ENCODE measurements at places on chromosomes 2 and 18.
A peak's percentile ranks its signal among the peaks of the same experiment; 100 is the strongest.

GRCh38 chr2:144452989-144453336 lies 67.0 kb downstream of the ZEB2 start:
- DNase-seq = no peak

DNA sequence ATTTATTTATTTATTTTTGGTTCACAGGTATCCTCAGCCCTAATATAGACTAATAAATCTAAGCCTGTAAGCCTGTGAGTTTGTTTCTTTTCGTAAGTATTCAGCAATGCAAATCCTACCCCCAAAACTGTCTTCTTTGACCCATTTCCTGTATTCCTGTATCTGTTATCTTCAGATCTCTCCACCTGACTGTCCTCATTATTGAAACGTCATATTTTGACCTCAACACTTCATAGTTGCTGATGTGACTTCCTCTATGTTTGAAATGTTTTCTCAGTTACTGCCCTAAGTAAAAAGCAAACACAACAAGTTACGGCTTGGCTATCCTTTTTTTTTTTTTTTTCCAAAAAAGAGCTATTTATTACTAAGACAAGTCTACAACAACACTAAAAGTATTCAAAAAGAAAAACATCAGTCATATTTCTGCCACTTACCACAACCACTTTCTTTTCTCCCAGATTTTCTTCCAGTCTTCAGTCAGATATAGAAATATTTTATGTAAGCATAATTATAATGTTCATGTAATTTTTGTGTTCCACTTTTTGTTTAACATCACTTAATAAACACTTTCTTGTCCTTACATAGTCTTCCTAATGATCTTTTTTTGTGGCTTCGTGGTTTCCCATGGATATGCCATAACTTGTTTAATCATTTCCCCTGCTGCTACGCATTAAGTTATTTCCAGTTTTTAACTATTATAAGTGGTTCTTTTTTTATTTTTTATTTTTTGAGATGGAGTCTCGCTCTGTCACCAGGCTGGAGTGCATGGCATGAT lies 45.0 kb upstream of the EML4 start:
- DNase-seq = peak; percentile 86

DNA sequence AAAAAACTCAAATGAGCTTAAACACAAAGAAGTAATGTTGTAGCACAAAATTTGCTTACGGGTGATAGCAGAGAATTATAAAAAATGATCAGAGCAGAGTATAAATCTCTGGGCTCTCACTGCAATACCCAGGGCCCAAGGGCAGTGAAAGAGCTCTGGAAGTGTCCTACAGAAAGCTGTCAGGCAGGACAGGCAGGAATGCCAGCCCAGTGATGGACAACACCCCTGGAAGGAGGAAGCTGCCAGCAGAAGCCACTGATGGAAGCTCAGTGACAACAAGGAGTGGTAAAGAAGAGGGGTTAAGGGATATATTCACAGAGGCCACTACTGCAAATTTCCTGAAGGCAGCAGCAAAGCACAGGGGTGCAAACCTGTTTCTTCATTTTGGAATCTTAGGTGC lies 214.9 kb downstream of the L3MBTL4 start:
- no peak for DNase-seq

DNA sequence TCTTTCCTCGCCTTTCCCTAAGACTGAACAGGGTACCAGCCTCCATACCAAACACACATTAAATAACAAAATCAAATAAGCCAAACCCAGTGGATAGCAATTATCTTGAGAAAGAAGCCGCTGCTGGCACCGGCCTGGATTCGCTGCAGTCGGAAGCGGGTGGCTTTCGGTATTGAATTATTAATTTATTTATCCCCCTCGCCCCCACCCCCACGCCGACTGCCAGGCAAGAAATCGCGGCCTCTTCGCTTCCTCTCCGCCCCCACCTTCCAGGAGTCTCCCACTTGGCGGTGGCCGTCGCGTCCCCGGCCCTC lies 370 bp upstream of the ZNF804A start:
- no peak for DNase-seq

- DNase-seq = no peak
These were observed 17.2 kb downstream of the TET3 start for GRCh38 chr2:74001781-74002504.

DNA sequence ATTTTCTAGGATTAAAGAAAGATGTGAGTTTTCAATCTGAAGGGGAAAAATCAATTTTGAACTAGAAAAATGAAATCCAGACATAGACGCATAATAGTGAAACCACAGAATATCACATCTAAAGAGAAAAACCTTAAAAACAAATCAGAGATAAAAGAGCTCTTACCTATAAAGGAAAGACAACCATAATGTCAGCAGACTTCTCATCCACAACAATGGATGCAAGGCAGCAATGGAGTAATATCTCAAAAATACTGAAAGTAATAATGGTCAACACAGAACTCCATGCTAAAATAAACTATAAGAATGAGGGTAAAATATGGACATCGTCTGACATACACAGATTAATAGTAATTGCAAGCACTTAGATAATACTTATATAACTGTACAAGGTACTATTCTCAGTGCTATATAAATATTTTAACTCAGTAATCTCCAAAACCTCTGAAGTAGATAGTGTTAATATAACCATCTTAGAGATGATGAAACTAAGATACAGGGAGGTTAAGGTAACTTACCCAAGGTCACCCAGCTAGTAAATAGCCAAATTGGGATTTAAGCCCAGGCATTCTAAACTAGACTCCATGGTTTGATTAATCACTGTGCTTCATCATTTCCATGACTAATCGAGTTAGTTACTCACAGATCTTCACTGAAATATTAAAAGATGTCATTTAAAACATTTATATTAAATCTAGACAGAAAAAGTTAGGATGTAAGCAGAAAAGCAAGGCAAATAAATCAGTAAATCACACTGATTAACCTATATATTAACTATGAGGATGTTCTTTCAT lies 89.4 kb upstream of the SPTBN1 start:
- no peak for DNase-seq
